ENCODE measurements at places on chromosomes 7 and 10.

GRCh38 chr10:4291990-4292389 is 507.0 kb upstream of the KLF6 start:
- DNase-seq, result no peak

GRCh38 chr10:62224606-62225005 is 44.0 kb downstream of the RTKN2 start:
- DNase-seq, result no peak

GRCh38 chr7:148626828-148627227 is 36.3 kb downstream of the C7orf33 start:
- no peak for DNase-seq

- DNase-seq, result no peak
Measured at GRCh38 chr10:119640875-119641526, 10.2 kb upstream of the BAG3 start.

DNA sequence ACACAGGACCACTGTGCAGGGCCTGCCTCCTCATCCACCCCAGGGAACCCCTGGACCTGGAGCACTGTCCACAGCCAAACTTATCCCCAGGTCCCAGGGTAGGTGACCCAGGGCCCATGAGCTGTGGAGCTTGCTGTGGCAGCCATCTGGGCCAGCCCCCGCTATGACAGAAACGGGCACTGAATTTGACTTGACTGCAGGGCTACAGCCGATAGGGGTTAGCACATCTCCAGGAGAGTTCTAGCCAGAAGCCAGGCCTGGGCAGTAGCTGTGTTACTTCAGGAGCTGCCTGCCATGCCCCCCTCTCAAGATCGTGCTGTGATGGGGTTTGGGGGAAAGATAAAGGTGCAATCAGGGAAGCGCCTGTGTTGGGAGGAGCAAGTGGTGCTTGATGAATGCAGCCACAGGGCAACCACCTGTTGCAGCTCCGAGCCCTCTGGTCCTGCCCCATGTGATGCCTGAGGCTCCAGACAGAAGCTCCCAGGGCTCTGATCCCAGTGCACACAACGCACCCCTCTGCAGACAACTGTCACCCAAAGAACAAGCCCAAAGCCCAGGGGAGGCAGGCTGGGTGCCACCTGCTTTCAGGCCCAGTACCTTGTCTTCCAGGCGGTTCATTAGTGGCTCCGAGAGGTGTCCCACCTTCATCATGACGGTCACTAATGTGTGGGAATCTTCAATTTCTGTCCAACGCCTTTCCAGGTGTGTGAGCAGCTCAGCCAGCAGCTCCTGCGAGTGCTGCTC is 6.5 kb downstream of the TBRG4 start:
- DNase-seq, result peak; percentile 66

- no peak for DNase-seq
Measured at GRCh38 chr7:67451306-67451705, 454.7 kb downstream of the TYW1 start.

- no peak for DNase-seq
Measured at GRCh38 chr10:46077731-46078413, 31.8 kb upstream of the MSMB start.

GRCh38 chr10:75019370-75019769 is 92.1 kb upstream of the SAMD8 start:
- DNase-seq, result no peak

DNA sequence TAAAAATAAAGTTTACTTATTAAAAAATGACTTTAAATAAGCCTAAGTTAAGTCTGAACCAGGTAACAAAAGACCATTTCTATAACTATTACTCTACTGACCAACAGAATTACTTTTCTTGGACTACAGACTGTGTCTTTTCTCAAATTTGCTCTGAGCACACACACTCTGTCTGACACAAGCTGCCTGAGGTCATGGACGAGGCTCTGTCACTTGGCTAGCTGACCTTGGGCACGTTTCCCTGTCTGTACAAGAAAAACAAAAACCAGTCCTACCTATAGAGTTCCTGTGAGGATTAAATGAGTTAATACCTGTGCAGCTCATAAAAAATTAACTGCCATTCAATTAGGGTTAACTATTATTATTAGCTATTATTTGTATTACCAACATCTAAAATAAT is 22.9 kb downstream of the ATE1 start:
- DNase-seq, result no peak

DNA sequence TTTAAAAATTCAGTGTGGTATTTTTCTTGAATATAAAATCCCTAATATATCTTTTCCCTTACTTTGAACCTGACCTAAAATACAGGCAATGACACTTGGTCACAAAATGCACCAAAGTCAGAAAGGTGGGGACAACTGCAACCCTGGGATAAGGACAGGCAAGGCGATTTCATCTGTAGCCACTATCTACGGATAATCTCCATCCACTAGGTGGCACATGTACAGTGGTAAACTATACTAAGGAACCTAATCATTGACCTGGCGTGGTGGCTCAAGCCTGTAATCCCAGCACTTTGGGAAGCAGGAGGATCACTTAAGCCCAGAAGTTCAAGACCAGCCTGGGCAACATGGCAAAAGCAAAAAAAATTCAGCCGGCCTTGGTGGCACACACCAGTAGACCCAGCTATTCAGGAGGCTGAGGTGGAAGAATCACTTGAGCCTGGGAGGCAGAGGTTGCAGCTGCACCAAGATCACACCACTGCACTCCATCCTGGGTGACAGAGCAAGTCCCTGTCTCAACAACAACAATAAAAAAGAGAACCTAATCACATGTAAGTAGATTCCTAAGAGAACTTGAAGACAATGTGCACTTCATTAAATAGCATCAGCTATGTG is 98.9 kb downstream of the KMT2C start:
- DNase-seq, result no peak

DNA sequence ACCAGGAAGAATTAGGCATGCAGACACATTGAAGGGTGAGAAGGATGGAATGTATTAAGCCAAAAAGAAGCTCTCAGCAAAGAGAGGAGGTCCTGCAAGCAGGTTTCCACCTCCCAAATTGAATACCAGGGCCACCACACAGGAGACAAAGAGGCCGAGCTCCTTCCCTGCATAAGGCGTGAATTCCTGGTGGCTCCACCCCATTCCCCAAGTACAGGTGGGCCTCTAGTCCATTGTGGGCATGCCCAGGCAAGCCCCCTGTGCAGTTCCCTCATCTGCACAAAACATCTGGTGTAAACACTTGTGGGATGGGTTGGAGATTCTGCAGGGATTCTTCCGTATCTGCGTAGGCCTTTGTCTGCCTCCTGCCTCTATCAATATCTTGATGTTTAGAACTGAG is 817.5 kb downstream of the NRG3 start:
- DNase-seq, result no peak

- DNase-seq, result no peak
Measured at GRCh38 chr7:138074121-138074520, 2.1 kb upstream of the AKR1D1 start.

DNA sequence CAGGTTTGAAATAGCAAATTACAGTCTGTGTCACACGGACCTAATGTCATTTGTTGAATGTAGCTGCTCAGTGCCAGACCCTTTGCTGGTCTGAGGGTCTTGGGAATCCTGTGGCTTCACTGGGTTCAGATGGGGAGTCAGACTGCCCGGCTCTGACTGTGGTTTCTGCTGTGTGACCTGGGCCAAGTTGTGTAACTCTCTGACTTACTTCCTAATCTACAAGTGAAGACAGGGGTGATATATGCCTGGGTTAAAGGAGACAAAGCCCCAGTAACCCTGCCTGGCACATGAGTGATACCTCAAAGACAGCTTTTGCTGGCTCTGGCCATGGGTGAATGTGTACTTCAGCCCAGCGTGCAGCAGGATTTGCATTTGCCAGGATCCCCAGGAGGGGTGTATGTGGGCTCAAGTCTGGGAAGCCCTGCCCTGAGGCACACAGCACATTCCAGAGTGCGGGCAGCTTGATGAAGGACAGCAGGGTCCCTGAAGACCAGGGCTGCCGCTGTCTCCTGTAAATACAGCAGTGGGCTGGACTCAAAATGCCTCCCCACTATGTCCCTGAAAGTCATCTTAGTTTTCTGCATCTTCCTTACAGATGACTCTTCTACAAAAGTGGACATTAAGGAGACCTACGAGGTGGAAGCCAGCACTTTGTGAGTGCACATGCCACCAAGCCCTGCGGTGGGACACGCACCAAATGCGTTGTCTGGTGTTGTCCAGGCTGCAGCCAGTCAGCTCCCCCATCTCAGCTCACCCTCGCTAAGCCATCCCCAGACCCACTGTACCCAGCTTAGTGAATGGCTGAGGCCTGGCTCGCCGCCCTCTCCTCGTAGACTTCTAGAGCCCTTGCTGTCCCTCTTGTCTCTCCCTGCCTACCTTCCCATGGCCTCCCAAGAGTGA is 16.4 kb downstream of the NACAD start:
- no peak for DNase-seq

DNA sequence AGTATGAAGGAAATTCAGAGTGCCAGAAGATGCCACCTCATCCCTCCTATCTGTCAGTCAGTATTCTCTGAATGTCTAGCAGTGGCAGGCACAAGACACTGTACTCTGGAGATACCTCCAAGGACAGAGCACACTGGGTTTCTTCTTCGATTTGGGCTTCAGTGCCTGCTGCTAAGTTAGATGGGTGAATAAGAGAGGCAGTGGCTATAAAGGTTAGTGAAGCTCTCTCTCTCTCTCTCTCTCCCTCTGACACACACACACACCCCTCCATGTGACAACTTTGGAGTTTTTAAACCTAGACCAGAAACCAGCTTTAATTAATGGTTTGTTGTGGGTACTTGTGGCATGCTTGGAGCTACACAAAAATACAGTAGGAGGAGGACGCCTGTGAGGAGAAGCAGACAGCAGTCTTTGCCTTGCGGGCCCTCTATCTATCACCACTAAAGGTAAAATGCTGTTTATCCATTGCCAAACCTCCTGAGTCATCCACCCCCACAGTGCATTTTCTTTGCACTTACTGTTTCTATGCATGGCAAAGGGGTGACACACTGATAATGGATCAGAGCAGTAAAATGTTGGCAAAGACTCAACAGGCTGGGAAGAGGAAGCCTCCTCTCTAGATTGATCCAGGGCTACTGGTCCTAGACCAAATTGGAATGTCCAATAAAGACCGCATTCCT is 102.5 kb downstream of the TRIL start:
- DNase-seq, result no peak

GRCh38 chr10:114877301-114877644 is 55.7 kb downstream of the FHIP2A start:
- DNase-seq, result no peak

GRCh38 chr7:27091941-27092818 is 3.6 kb downstream of the HOXA1 start:
- no peak for DNase-seq

GRCh38 chr10:44937196-44938005 is 22.2 kb upstream of the RASSF4 start:
- peak; percentile 66 for DNase-seq

DNA sequence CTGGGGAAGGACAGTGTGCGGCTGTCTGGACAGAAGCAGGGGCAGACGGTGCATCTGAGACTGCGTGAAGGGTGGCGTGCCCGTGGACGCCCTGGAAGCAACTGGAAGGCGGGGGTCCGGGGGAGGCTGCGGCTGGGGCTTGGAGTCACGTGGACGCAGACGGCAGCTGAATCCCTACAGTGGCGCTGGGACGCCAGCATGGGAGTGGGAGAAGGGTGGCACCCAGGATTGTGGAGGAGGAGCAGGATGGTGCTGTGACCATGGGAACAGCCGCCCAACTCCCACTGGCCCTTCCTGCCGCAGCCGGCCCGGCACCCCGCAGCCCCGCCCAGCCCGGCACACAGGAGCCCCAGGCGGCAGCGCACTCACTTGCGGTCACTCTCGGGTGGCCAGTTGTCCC is 9.7 kb downstream of the INTS1 start:
- DNase-seq, result no peak

DNA sequence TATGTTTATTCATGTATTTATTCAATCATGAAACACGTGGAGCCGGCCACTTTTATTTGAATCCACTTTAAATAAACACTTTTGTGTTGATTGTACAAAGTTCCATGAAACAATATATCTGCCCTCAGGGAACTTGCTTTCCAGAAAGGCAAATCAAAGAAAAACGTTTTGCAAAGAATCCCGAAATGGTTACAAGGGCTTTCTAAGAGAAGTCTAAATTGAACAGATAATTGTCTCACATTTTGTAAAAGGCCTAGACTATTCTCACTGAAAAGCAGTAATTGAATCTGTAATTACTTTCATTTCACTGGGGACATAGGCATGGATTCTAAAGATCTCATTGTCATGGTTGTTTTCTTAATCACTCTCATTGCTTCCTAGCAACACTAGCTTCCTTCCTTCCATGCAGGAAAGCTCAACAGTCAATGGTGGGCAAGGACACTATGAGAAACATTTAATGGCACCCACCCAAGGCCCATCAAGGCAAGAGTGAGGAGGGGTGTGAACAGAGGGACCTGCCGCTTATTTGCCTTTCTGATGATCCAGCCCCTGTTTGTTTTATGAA is 622.4 kb upstream of the C7orf33 start:
- DNase-seq, result no peak

GRCh38 chr10:118753331-118754228 is 1.2 kb downstream of the CACUL1 start:
- no peak for DNase-seq

DNA sequence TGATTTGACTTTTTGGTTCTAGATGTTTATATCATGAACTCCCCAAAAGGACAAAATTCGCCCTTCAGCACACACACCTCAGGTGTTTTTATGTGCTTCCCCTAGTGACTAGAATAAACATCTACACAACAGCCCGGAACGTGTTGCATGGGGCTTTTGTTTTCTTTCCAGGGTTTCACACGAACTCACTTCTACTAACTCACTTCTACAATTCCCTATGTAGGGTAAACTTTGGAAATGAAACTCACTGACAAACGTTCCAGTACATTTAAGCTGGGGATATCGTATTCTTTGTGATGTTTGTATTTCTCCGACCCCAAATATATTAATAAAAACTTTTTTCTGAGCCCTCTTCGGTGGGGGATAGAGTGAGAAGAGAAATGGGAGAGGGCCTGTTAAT is 1.4 kb downstream of the TRA2A start:
- DNase-seq, result no peak

DNA sequence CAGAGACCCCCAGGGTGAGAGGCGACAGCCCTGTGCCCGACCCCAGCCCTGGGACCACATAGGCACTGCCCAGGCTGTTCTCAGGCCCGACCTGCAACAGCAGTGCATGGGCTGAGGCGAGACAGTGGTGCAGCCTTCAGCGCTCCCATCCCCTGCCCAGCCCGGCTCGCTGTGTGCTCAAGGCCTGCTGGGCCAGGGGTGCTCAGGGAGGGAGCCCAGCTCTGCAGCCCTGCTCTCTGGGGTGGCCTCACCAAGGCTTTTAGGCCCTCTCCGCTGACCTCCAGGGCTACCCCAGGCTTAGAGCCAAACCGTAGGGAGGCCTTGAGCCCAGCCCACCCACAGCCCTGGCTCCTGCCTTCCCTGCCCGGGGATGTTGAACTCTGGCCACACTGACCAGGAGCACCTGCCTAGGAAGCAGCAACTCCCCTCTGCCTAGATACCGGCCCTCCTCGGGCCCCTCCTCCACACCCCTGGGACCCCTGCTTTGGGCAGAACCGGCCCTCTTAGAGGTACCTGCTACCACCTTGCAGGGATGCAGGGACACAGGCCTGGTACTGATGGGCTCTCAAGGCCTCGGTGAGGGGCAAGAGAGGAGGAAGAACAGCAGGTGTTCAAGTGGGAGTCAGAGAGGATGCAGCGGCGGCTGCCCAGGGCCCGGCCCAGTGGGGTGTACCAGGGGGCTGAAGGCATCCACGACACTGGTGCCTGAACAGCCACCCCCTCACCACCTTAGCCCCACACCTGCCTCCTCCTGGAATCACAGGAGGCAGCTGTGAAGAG is 231.5 kb downstream of the ELFN1 start:
- DNase-seq, result no peak

- DNase-seq, result no peak
Measured at GRCh38 chr10:125756196-125756595, 19.4 kb downstream of the MMP21 start.

GRCh38 chr10:73506491-73506890 is 10.7 kb upstream of the PPP3CB start:
- DNase-seq, result no peak
